Hematopoietic multipotent progenitor cell treated with erythropoietin and hydrocortisone succinate and interleukin-3 and kit ligand, for 17 days (in vitro differentiated cells): ENCODE measurements at places on chromosomes 12 and 14.

GRCh38 chr12:94561943-94562411, 88.4 kb downstream of the TMCC3 start:
- no peak for DNase-seq

DNA sequence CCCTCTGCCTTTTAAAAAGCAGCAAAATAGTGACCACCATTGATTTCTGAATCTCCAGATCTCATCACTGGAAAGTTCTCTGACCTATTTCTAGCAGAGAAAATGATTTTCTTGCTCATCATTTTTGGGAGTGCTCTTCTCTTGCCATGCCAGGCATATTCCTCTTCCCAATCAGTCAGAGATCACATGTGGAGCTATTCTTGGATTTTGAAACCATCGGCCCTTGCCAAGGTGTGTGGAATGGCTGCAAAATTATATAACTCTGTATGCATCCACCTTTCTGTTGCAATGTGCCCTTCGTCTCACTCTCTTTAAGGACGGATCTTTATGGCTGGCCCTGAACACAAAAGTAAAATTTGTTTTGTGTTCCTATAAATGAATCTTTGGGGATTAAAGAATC, 25.5 kb upstream of the LDHB start:
- no peak for DNase-seq

DNA sequence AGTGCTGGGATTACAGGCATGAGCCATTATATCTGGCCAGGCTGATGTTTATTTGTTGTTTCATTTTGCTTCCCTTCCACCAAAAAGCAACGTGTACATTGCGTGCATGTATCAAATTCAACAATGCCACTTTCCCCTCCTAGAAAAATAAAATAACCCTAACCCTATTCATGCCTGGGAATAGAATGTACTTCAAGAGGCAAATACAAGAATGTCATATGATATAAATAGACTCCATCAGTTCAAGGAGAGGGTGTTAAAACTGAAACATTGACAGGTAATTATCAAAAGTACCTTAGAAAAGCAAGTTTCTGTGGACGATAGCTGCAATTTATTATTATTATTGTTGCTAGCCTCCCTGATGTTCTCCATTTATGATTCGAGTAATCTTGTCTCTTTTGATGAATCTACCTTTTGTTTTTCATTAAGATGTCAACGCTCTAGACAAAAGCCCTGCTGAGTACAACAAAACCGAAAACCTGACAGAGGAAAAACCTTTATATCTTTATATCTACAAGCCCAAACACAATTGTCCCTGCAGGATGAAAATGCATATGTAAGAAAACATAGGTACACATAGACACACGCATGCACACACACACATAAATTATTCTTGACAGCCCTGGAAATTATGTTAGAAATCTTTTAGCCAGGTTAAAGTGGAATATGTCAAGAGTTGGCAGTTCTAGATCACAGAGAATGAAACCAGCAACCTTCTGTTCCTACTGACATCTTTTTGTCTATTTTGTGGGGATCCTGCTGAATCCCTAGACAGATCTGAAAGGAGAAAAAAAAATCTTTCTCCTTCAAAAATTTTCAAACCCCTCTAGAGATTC, 98.9 kb downstream of the BTG1 start:
- DNase-seq: no peak

DNA sequence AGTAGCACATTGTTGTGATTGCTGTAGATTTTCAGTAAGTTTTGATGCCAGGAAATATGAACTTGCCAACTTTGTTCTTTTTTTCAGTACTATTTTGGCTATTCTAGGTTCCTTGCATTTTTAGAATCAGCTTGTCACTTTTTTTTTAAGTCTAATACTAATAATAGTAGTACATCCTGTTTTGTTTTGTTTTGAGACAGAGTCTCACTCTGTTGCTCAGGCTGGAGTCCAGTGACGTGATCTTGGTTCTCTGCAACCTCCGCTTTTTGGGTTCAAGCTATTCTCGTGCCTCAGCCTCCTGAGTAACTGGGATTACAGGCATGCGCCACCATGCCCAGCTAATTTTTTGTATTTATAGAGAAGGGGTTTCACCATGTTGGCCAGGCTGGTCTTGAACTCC, 16.5 kb downstream of the PWP1 start:
- DNase-seq: no peak

- DNase-seq: no peak
These were observed 96.8 kb downstream of the LGR5 start for GRCh38 chr12:71536279-71536938.

DNA sequence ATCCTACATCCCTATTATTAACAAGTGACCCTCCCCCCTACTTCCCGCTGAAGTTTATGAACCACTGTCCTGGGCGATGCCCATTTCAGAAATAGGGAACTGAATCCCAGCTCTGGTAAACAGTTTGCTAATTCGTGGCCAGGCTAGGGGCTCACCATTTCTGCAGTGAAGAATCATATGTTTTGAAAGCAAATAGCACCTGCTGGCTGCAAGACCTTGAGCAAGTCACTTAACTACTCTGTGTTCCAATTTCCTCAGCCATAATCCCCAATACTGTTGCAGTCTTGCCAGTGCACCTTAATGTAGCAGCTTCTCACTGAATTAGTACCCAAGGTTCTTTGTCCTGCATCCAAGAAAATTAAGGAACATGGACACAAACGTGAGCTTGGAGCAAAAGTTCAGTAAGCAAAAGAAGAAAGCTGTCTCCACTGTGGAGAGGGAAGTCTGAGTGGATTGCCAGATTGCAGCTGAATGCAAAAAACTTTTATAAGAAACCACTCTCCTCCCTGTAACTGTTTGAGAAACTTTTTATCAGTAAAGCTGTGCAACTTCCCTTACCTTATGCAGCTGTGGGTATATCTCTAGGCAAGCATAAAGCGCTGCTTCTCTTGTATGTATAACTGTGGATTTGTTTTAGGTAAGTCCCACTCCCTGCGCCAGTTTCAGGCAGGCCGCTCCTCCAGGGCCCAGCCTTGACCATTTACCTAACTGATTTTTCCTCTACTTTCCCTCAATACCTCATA, 824 bp downstream of the OAS1 start:
- DNase-seq: no peak

- no peak for DNase-seq
These were observed 250.7 kb downstream of the BTG1 start for GRCh38 chr12:91894911-91895310.

- DNase-seq: no peak
These were observed 9.6 kb downstream of the ARF3 start for GRCh38 chr12:48947727-48948126.

- no peak for DNase-seq
These were observed 8.8 kb upstream of the ASPG start for GRCh38 chr14:104076743-104077142.
